Heart right ventricle (tissue), 16 donors: ENCODE measurements at places on chromosomes 3 and 15. TPM values are rescaled to one million over a fixed set of nuclear protein-coding genes. Genes with fewer than 3 reads are reported as not detected.

Gene ST3GAL6
- 50.8 TPM for polyA plus RNA-seq

Gene WWTR1
- polyA plus RNA-seq, result 19.5 TPM

Gene SPINK8
- polyA plus RNA-seq, result not detected

Gene EPHB1
- polyA plus RNA-seq, result 0.57 TPM

Gene CCDC13
- polyA plus RNA-seq, result 0.52 TPM

Gene POLR2H
- 63.7 TPM for polyA plus RNA-seq

Gene ULK4
- polyA plus RNA-seq, result 1.4 TPM

Gene SLC26A6
- polyA plus RNA-seq, result 25.4 TPM

Gene GOLGA8M
- 1.4 TPM for polyA plus RNA-seq

Gene CBLB
- polyA plus RNA-seq, result 61.7 TPM

Gene AP3B2
- 0.51 TPM for polyA plus RNA-seq

Gene SENP2
- 7.9 TPM for polyA plus RNA-seq

Gene TRAK1
- 41.2 TPM for polyA plus RNA-seq

Gene PAQR5
- polyA plus RNA-seq, result 1.0 TPM

Gene GOLGA8A
- polyA plus RNA-seq, result 4.4 TPM

Gene PTPRG
- polyA plus RNA-seq, result 10.1 TPM

Gene DCUN1D1
- polyA plus RNA-seq, result 7.9 TPM

Gene CHRD
- polyA plus RNA-seq, result 17.3 TPM

Gene ARPP21
- 0.06 TPM for polyA plus RNA-seq

GRCh38 chr3:171833789-171834460 is 9.2 kb upstream of the TMEM212 start:
- DNase-seq, result no peak

DNA sequence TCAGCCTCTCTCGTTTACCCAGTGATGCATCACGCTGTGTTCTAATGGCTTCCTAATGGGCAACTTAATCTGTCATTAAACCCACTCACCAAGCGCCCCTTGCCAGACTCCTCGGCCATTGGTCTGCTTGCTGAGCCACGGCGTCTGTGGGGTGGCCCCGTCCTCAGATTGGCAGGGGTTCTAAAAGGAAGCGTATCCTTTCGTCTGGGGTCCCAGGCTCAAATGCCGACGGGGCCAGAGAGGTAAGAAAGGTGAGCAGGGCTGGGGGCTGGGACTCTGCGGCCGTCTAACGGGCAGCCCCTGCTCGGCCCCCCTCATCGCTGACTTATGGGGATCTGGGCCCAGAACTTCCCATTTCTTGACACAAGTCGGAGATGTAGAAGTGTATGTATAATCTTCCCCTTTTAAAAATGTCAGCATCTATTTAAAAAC is 315.1 kb upstream of the PROK2 start:
- no peak for DNase-seq

GRCh38 chr15:67091071-67091979 is 25.9 kb downstream of the SMAD3 start:
- peak; percentile 84 for DNase-seq

DNA sequence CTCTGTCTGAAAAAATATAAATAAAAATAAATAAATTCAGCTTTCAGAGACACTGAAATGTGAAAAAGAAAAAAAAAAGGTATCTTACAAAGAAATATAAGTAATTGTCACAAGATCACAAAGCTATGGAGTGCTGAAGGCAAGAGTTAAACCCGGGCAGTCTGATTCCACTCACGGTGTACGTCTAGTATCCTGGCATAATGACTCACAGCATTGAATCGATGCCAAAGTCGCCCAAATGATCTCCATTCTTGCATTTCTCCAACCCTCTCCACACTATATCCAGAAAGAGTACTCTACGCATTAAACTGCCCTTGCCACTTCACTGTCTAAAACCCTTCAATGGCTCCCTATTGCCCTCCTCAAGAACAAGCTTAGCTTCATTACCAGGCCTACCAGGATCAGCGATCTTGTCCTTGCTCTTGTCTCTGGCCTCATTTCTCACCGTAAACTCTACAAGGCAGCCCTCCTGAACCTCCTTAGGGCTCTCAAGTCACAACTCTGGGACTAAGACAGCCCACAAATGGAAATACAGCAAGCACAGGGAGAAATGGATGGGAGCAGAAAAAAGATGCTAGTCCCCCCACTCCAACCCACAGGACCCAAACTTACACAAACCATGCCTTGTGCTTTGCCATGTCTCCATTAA is 7.7 kb downstream of the SUCLG2 start:
- no peak for DNase-seq

DNA sequence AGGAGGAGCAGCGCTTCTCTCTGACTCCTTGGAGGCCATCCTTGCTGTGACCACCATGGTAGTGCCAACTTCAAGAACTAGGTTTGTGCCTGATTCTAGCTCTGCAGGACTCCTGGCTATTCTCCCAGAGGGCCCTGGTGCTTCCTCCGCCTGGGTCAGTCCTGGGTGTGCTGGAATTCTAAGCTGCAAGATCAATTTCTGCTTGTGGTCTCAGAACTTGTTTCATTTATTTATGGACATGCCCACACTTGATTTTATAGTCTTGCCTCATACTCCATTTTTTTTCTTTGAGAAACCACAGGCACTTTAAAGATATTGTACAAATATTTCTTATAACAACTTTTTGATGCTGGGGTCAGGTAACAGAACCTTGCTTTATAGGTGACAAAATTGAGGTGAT is 87.6 kb downstream of the PDCD6IP start:
- DNase-seq, result no peak

DNA sequence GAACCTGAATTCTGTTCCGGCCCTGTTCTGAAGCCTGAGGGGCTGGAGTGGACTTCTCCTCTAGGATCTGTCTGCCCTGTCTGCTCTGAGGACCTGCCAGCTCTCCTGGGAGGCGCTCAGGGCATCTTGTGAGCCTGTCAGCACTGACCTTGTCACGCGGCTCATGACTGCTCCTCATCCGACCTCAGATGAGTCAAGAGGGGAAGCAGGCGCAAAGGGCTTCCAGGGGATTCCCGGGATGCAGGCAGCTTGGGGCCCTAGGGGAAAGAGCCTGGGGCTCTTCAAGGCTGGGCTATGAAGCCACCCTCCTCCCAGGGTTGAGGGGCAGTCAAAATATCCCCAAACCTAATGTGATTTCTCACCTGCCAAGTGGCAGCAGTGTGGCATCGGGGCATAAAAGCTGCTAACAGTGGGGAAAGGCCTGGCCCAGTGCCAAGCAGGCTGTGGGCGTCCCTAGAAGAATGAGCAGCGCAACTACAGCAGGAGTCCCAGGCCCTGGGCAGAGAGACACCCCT is 27.6 kb upstream of the ANKDD1A start:
- peak; percentile 80 for DNase-seq

GRCh38 chr3:159855599-159856346 is 132.9 kb upstream of the IL12A start:
- no peak for DNase-seq

DNA sequence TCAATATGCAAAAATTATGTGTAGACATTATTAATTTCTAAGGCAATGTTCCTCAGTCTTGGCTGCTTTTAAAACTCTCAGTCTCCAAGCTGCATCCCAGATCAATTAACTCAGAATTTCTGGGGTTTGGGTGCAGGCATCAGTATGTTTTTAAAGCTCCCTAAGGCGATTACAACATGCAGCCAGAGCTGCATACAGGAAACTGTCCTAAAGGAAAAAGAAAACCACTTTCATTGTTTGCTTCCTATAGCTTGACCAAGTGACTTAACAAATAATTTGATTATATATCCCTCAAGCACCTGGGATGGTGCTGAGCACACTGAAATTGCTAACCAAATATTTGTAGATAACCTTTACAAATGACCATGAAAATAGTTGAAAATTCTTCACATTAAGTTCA is 194.7 kb downstream of the DTWD1 start:
- no peak for DNase-seq

GRCh38 chr3:144590854-144591253 is 619.2 kb downstream of the DIPK2A start:
- no peak for DNase-seq

GRCh38 chr3:72907731-72908620 is 20.1 kb downstream of the GXYLT2 start:
- DNase-seq, result peak; percentile 25

GRCh38 chr3:196976941-196977340 is 8.3 kb upstream of the PIGZ start:
- no peak for DNase-seq

- DNase-seq, result no peak
These were observed 40.1 kb downstream of the HERC2 start for GRCh38 chr15:28281876-28282275.

GRCh38 chr3:152488449-152488848 is 219.7 kb downstream of the MBNL1 start:
- DNase-seq, result no peak

- no peak for DNase-seq
These were observed 277.1 kb downstream of the XXYLT1 start for GRCh38 chr3:194993896-194994295.

DNA sequence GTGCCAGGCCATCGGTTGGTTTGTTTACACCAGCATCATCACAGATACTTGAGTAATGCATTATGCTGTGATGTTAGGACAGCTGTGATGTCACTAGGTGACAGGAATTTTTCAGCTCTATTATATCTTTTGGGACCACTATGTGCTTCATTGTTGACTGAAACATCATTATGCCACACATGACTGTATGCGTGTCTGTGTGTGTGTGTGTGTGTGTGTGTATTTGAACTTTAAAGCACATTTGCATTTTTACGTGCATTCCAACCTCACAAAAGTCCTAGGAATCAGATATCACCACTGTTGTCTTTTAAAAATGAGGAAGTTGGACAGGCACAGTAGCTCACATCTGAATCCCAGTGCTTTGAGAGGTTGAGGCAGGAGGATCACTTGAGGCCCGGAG is 223.0 kb downstream of the TBL1XR1 start:
- no peak for DNase-seq

DNA sequence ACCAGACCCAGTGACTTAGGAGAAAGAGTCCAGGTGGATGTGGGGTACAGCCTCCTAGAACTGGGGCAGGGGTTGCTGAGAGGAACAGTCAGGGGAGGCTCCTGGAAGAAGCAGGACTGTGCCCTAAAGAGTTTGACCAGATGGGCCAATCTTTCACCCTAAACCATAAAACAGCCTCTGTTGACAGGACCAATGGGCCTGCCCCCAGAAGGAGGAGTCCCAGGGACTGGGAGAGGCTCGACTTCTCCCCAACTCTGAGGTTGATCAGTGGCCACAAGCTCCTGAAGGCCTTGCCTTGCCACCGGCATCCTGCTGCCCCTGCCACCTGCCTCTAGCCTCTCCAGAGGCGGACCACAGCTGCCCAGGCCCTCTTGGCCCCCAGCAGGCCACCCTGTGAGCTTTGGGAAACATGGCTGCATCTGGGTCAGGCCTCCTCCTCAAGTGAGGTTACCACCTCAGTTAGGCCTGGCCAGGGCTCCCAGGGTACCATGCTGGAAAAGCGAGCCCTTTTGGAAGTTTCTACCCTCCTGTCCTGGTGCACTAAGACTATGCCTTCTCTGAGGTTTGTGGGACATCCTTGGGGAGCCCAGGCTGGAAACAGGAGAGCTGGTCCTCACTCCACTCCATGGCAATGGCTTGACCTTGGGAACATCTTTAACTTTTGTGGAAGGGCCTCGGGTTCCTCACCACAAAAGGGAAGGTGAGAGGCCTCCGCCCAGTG is 2.8 kb downstream of the VIPR1 start:
- DNase-seq, result peak; percentile 1

- DNase-seq, result no peak
These were observed 71.6 kb upstream of the ACP3 start for GRCh38 chr3:132245552-132246142.

GRCh38 chr3:150307311-150308036 is 100.6 kb upstream of the TSC22D2 start:
- DNase-seq, result no peak

GRCh38 chr3:30617069-30617468 is 10.7 kb downstream of the TGFBR2 start:
- no peak for DNase-seq

GRCh38 chr15:49742381-49742780 is 121.5 kb downstream of the DTWD1 start:
- DNase-seq, result peak; percentile 13

DNA sequence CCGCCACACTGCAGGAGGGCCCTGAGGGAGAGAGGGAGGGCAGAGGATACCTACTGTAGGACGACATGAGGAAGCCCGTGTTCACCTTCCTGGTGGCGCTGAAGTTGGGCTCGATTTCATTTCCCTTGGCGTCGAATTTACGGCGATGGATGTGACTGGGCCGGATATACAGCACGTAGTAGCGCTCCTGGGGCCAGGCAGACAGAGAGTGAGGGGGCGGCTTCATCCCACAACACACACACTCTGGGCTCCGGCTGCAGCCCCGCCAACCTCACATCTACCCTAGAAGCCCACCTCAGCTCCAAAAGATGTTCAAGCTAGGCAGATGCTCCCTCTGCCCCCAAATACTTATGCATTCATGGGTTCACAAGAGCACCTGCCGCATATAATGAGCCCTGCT is 4.5 kb downstream of the ARPIN start:
- DNase-seq, result no peak

DNA sequence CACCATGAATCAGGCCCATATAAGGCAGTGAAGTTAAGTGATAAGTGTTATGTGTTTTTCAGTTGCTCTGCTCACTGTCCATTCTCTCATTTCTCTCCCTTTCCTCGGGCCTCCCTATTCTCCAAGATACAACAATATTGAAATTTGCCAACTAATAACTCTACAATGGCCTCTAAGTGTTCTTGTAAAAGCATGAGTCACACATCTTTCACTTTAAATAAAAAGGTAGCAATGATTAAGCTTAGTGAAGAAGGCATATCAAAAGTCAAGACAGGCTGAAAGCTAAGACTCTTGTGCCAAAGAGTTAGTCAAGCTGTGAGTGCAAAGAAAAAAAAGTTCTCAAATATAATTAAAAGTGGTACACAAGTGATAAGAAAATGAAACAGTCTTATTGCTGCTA is 675.4 kb downstream of the OTOL1 start:
- no peak for DNase-seq

GRCh38 chr3:193851428-193851847 is 258.4 kb downstream of the OPA1 start:
- DNase-seq, result no peak

DNA sequence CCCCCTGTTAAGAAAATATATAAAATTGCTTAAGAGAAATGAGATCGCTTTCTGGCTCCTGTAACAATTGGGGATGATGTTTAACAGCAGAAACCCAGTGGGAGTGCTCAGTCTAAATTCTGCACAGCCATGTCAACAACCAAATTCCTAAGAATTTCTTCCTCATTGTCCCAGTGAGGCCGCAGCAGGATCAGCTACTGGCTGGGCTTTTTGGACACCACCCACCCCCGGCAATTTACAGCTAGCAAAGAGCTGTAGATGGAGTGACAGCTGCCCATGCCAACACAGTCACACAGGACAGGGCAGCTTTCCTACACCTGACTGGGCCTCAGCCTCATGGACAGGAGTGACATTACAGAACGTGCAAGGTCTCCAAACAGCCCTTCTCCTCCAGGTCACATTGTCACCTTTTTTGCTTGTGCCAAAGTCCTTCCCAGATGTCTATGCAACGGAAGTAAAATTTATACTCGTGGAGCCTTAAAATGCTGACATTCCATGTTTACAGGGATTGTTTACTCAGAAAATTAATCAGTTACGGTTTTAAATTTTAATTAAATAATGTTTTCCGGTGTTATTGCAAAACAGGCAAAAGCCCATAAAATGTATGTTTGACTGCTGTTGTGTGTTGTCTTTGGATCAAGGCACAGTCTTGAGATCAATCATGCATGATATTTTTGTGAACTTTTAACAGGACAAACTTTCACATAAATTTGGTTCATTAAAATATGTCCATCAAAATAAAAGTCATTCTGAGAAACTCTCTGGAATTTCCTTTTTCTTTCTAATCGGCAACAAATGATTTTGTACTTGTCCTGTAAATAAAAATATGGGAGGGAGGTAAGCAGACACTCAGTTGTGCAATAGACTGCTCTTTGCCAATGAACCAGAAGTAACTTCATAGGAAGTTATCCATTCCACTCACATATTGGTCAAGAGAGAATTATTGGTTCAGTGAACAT is 943.2 kb downstream of the MCTP2 start:
- DNase-seq, result peak; percentile 4
